ENCODE measurements at places on chromosomes 2 and 18.

DNA sequence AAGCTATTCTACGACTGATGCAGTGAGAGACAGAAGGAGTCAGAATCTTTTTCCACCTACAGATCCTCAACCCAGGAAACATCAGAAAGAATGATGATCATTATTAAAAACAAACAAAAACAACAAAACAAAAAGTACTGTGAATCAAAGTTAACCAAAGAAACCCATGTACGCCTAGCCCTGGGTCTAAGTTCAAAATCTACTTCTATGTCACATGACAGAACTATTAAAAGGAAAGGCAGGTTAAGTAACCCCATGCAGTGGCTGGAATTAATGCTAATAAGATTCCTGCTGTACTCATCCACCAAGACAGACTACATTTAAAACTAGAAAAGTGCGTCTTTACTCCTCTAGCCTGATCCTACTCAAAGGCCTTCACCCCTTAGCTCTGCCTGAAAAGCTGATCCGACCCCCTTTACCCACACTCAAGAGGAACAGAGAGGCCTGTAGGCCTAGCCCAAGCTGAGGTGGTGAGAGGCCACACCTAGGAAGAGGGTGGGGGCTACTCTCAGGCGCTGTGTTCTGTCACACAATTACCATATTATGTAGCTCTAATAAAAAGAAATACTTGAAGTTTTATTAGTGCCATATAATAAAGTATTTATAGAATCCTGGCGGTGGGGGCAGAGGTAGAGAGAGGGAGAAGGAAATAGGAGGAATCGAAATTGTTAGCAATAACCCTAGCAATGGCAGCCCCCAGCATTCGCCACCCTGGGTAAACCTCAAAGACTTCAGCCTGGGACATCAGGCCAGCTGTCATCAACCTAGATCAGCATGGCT, 37.1 kb downstream of the NHEJ1 start:
- no peak for DNase-seq

GRCh38 chr2:239473211-239473805, 72.5 kb upstream of the HDAC4 start:
- DNase-seq = no peak

DNA sequence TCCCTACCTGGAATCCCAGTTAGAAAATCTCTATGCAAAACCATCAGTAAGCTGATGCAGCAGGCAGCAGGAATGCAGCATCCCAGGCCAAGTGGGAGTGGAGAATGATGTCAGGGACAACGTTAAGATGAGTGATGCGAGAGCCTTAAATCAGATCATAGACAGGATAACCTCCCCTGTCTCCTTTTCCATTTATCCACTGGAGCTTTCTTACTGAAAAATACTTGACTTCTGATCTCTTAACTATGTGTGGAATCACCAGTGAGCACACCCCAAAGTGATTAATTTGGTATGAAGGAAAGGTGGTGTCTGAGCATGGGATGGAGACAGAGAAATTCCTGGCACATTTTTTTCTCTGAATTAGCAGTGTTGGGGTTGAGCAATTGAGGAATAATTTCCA, 98.0 kb downstream of the RND3 start:
- no peak for DNase-seq

GRCh38 chr2:46634905-46635304, 155.5 kb downstream of the TMEM247 start:
- no peak for DNase-seq

- no peak for DNase-seq
Measured at GRCh38 chr2:96771796-96772618, 11.3 kb downstream of the CNNM4 start.

All from fibroblast of gingiva (primary cell).